ENCODE measurements at places on chromosomes 4 and X.

- DNase-seq, result no peak
Observed at GRCh38 chr4:128006592-128006991, 41.4 kb downstream of the ABHD18 start.

- no peak for DNase-seq
Observed at GRCh38 chr4:125649452-125649851, 334.7 kb downstream of the FAT4 start.

DNA sequence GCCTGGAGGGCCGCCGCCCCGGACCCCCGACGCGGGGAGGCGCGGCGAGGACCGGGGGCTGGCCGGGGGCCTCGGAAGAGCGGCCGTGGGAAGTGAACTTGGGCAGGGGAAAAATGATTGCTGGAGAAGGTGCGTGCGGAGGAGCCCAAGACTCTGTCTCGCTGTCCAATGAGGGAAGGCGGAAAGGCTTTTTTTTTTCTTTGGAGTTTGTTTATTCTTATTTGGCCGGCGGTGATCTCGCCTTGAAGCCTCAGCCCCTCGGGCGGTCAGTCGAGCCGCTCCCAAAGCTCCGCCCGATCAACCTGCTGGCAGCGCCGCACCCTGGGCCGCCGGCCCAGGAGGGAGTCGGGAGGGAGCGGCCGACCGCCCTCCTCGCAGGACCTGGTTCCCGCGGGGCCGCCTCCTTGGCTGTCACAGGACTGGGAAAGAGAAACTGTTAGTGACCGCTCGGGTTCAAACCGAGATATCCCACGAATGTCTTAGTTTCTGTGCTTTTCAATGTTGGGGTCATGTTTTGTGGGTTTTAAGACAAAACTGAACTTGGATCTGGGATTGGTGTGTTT, 2.5 kb downstream of the CPEB2 start:
- DNase-seq, result peak; percentile 77

DNA sequence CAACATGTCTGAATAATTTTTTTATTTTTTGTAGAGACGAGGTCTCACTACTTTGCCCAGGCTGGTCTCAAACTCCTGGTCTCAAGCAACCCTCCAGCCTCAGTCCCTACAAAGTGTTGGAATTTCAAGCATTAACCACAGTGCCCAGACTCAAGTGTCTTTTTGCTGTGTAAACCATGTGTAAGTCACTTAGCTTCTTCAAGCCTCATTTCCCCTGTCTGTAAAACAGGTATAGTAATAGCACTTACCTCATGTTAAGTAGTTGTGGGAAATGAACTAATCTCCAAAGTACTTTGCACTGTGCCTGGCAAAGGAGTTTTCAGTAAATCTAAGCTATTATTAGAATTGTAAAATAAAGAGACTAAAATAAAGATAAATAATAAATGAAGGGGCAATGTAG, 35.7 kb downstream of the STBD1 start:
- DNase-seq, result no peak

GRCh38 chr4:66187175-66187720, 517.0 kb upstream of the EPHA5 start:
- no peak for DNase-seq

- no peak for DNase-seq
Observed at GRCh38 chrX:16511796-16512776, 137.9 kb upstream of the S100G start.

- DNase-seq, result no peak
Observed at GRCh38 chr4:58050439-58050838, 940.3 kb upstream of the IGFBP7 start.

DNA sequence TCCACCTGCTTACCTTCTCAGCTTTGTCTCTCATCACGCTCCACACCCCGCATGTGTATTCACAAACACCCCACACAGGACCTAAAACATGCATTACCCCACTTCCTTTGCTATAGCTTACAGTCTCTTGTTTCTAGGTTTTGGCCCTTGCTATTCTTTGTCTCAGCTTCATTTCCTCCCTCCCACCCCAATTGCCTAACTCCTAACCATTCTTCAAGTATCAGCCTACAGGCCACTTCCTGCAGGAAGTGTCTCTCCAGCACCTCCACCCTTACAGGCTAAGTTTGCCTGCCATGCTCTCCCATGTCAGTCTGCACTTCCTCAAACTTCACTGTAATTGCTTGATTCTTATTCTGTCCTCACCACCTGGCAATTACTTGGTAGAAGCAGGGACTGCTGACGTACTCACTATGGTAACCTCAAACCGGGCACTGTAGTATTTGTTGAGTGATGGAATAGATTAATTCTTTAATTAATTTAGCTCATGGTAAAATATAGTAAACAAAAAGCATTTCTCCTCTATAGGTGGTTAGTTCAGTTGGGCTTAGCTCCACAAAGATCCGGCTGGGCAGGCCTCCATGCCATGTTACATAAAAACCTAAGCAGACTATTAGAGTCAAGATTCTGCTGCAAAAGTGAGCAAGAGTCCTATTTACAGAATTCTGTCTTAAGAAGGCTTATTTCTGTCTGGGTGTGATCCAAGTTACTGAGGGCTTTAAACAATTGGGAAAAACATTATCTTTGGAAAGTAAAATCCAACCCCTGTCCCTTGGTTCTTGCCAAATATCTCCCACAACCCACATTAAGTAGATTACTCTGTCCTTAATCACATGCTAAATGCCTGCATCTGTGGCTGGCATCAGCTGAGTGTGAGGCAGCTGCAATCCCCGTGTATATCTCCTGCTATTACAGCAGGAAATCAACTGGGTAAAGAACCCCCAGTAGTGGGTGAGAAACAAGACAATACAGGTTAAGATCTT, 124.7 kb upstream of the CPEB2 start:
- DNase-seq, result no peak

GRCh38 chr4:26080870-26081628, 167.0 kb downstream of the SMIM20 start:
- DNase-seq, result no peak

DNA sequence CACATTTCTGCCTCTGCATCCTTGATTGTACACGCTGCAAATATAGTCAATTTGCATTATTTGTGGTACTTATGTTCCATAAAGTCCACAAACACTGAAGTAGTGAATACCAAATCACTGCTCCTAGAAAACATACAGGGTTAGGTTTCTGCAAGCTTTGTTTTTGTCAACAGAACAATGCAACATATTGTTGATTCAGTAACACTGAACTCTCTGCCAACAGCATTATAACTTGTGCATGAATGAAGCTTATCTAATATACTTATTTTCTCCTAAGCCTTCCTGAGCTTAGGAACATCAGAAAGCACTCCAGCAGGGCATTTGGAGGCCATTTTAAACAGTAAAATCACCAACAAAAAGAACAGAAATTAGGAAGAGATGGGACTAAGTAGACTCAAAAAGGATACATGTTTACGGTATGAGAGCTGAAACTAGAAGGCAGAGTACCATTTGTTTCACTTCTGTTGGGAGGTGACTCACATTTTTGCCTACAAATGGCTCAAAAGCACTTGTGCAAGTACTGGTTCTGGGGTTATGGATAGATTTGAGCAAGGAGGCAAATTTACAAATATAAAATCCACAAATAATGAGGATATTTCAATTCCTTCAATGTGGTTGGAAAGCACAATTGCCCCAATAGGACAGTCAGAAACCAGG, 14.1 kb downstream of the COX18 start:
- DNase-seq, result no peak

- DNase-seq, result no peak
Observed at GRCh38 chr4:13778367-13778766, 150.8 kb upstream of the BOD1L1 start.

DNA sequence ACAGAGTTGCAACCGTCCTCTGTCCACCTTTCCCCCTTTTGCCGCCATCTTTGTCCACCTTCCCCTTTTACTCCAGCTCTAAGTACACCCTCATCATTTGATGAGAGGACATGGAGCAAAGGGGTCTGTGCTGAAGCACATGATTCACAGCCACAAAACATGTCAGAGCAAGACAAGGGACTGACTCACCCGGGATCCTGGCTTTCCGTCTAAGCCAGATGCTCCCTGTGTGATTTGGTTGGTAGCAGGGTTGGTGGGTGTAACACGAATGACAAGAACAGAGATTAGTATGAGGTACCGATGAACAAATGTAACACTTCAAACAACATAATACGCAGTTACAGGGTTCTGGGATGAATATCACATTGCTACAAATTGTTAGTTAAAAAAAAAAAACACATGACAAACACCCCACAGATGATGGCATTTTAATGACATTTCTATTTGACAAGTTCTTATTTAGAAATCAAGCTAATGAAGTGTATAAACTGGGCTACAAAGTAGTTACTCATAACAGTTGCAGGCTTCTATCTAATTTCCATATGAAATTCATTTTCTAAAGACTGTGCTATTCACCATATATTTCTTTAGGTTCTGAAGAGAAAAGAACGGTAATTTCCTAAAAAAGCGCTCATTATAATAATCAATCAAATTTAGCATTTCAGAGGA, 71.4 kb upstream of the ETNPPL start:
- peak; percentile 1 for DNase-seq

DNA sequence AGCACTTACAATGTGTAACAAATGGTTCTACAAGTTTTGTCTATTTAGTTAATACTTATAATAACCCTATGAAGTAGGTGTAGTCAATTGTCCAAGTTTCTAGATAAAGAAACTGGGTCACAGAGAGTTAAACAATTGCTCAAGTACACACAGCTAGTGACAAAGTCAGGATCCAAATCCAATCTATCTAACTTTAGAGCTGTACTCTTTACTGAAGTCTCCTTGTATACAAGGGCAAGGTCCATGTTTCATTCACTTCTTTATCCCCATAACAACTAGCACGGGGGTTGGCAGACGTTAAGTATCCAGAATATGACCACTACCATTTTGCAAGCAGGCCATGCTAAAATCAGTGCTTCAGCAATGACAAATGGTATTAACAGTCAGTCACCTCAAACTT, 141.0 kb downstream of the CHM start:
- no peak for DNase-seq
